ENCODE measurements at places on chromosomes 7 and 10.

DNA sequence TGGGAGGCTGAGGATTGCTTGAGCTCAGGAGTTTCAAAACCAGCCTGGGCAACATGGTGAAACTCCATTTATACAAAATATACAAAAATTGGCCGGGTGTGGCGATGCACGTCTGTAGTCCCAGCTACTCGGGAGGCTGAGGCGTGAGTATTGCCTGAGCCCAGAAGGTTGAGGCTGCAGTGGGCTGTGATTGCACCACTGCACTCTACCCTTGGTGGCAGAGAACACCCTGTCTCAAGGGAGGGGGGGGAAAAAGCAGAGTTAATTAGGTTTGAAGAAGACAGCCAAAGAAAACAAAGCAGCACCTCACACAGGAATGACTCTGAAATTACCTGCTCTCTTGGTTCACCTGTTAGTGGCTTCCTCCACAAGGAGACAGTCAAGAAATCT, 110.0 kb downstream of the EEPD1 start:
- no peak for DNase-seq

- no peak for DNase-seq
Measured at GRCh38 chr10:115879372-115880089, 393.5 kb downstream of the GFRA1 start.

GRCh38 chr7:82067628-82068264, 297.9 kb upstream of the HGF start:
- DNase-seq, result no peak

DNA sequence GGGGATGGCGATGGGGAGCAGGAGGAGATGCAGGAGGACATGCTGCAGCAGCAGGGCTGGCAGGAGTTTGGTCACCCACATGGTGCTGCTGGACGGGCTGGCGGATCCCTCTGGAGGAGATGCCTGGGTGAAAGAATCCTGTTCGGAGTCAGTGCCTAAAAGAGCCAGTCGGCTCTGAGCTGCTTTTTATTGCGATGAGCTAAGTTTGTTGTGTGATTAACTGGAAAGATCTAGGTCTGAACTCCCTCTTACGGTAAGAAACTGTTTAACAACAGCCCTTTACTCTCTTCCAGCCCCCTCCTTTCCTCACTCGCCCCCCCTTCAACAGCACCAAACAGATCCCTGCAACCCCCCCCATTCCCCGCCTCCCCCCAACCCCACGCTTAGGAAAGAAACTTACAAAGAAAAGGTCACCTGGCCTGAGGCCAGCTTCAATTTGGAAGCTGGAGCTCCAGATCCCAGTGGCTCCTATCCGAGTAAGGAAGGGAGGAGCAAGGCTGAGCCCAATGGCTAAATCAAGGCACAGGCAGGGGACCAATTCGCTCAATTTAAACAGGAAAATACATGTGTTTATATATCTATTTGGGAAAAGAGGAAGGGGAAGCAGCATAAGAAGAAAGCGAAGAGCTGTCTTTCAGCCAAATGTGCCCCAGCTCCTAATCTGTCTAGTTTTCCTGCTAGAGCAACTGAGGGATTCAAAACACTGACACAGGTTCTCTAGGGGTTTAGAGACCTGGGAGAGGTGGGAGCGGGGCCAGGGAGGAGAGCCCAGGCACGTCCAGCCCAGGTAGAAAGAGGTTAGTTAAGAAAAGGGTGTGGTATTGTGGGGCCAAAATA, at the start of gene HGF:
TSS of gene HGF (minus strand) at position 157 of the 837 bp plus-strand sequence. CDS start at position 81, 76 bp downstream.
- peak; percentile 29 for DNase-seq

DNA sequence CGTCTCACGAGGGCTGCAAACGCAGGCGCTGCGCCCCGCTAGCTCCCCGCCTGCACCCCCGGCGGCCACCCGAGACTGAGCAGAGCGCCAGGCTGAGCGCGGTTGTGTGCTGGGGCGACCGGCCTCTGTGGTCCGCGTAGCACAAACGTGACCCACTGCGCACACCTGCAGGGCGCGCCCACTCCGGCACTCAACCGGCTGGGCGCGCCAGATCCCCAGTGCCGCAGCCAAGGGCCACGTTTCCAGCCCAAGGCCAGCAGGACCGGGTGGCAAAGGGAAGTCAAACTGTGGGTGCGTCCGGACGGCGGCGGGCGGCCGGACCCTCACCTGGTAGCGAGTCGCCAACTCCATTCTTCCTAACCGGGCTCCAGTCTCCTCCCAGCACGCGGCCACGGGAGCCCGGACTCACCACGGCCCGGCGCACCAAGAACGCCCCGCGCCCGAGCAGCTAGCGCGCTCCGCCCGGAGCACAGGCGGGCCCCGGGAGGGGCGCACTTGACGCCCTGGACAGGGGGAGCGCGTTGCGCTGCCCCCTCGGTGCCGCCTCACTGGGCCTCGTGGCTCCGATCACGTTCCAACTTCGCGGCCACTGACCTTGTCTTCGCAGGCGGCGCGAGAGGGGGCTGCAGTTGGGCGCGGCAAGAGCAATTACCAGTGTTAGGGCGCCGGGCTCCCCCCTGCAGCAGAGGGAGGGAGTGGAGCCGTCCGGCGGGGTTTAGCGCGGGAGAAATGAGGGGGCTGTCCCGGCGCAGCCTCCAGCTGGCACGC, at the start of gene CDCA7L:
TSS of gene CDCA7L (minus strand) at position 446 of the 768 bp plus-strand sequence. CDS start at position 351, 95 bp downstream.
- peak; percentile 90 for DNase-seq

GRCh38 chr7:151342102-151342646, 562 bp downstream of the NUB1 start:
- DNase-seq, result no peak

DNA sequence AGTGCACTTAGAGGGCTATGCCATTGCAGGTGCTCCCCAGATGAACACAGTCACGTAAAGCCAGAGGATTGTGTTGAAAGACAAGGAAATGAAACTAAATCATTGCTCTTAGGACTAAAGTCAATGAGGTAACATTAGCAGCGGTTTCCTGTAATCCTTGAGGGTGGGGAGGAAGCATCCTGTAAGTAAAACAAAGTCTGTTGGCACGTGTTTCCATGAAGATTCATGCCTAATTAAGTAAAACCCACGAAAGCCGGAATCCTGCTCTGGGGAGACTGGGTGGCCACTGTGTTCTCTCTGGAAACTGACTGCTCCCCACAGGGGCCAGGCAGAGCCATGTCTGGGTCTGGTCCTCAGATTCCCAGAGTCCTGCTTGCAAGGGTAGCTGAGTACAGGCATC, 18.3 kb downstream of the STEAP1B start:
- DNase-seq, result no peak

Measured in HAP-1 (cell line).